Mucosa of descending colon (tissue), 3 donors: ENCODE measurements at places on chromosomes 1 and 21.

GRCh38 chr1:231638647-231639046 is 12.1 kb downstream of the DISC1 start:
- DNase-seq = no peak

GRCh38 chr1:231727171-231727570 is 100.6 kb downstream of the DISC1 start:
- DNase-seq = no peak

DNA sequence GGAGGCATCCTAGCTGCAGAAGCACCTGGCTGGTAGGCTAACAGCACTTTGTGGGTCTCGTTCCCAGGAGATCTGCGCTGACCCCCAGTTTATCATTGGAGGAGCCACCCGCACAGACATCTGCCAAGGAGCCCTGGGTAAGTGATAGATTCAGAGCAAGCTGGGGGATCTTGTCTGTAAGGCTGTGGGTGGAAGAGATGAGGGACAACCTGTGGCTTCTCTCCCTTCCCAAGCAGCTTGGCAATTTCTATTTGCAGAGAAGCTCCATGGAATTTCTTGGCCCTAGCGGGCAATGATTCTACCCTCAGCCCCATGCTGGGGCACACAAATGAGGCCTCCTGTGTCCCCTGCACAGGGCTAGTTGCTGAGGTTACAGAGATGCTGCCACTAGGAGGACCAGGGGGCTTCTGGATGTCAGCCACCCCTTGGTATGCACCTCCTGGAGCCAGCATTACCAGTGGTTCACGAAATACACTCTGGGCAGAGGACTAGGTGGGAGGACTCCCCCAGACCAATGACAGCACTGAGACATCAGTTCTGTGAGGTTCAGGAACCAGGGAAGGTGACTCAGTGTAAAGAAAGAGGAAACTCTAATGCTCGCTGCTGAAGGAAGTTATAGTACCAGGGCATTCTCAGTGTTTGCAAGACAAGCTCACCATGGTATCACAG is 5.5 kb downstream of the CAPN2 start:
- DNase-seq = no peak

GRCh38 chr1:17494114-17494729 is 45.3 kb upstream of the ARHGEF10L start:
- DNase-seq = peak; percentile 85

GRCh38 chr1:23341931-23342692 is 2.0 kb downstream of the HNRNPR start:
- DNase-seq = no peak

- DNase-seq = no peak
Observed at GRCh38 chr1:211534545-211535291, 42.8 kb upstream of the RD3 start.

DNA sequence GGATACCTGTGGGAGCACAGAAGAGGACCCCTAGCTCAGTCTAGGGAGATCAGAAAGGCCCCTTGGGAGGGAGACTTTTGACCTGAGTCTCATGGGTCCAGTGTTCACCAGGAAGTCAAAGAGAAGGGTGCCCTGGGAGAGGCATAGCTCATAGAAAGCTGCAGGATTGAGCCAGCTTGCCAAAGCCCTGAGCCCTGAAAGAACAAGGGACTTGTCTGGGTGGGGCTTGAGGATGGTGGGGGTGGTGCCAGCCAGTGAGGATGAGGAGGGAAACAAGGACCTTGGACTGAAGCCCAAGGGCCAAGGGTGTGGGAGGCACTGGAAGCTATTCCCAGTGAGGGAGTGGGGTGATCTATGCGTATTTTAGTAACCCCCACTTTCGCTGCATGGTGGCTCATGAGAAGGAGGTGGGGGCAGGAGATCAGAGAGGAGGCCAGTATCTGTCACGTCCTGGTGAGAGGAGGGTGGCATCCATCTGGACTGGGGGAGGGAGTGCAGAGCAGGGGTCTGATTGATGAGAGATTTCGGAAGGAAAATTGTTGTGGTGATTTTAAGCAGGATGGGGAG is 28.4 kb downstream of the DMBX1 start:
- peak; percentile 34 for DNase-seq

- no peak for DNase-seq
Observed at GRCh38 chr1:160781186-160781766, 14.7 kb upstream of the LY9 start.

GRCh38 chr21:25750085-25750484 is 15.3 kb downstream of the GABPA start:
- no peak for DNase-seq

GRCh38 chr1:175470591-175470990 is 272.8 kb downstream of the TNR start:
- DNase-seq = no peak

DNA sequence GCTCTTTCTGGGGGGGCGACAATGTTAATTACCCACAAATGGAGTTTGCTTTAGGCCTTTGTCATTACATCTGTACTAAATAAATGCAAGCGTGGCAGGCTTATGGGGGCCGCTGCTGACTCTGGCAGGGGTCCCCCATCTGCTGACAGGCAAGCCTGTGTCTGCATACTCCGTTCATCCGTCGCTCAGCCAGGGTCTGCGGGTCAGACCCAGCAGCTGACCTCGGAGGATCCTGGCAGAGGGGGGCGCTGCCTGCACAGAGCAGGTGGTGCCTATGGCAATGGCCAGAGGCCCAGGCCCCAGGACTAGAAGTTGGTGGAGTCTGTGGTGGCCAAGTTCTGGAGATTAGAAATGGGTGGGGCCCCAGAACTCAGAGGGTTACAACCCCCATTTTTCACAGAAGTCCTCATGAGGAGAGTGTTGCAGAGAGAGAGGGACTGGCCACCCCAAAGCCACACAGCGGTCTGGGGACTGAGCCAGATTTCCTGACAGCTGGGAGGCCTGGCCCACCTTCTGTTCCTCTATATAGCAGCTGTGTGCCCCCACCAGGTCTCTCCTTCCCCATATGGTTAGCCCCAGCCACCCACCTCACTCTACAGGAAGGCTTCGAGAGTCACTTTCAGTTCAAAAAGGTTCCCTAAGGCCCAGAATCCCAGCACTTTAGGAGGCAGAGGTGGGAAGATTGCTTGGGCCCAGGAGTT is 31.0 kb downstream of the TTC39A start:
- DNase-seq = no peak

- no peak for DNase-seq
Observed at GRCh38 chr1:22822371-22822770, 111.7 kb downstream of the EPHB2 start.

GRCh38 chr1:214329470-214330220 is 48.7 kb downstream of the SMYD2 start:
- no peak for DNase-seq

DNA sequence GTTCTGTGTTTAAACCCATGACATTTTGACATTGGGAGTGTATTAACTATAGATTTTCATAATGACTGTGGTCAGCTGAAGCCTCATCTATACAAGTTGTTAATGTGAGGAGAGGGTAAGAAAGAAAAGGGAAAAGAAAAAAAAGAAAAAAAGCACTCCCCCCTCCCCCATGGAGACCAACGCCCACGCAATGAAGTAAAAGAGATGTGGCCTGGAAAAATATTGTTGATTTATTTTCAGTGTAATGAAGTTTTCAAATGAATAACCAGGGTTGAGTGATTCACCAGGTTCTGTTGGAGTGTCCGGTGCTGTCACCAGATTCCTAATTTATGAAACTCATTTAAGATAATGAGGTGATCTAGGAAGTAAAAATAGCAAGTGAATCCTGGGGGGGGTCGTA is 4.7 kb downstream of the RNF220 start:
- DNase-seq = no peak

DNA sequence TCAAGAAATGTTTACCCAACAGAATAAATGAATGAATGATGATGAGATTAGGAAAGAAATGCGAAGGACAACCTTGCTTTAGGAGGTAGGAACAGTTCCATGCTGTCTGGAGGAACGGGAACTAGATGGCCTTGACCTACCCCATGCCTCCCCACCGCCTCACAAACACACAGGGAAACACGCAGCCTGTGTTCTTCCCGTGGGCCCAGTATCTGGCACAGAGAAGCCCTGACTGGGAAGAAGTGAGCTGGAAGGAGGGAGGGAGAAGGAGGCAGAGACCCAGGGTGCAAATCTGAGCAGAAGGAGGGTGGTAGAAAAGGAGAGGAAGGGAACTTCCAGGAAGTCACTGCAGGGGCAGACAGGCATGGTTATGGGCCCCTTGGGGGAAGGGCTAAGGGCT is 3.5 kb upstream of the ADORA1 start:
- no peak for DNase-seq

GRCh38 chr1:220962031-220962751 is 82.9 kb downstream of the HLX start:
- no peak for DNase-seq

- no peak for DNase-seq
Observed at GRCh38 chr1:116874733-116875249, 34.9 kb upstream of the PTGFRN start.

GRCh38 chr1:59751801-59752200 is 62.9 kb upstream of the HOOK1 start:
- DNase-seq = no peak

DNA sequence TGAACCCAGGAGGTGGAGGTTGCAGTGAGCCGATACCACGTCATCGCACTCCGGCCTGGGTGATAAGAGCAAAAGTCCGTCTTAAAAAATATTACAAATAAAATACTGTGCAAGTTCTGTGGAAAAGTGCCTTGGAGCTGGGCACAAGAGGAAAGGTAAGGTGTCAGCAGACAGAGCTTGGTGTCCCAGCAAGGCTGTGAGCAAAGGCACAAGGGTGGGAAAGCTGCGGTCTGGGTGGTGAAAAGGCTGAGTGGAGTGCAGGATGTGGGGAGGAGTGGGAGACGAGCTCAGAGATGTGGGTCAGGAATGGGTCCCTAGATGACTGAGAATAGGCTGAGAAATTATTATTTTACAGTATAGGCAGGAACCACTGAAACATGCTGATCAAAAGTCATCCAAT is 150.6 kb downstream of the RHOU start:
- DNase-seq = no peak
